ENCODE measurements at places on chromosomes 16 and 17.

DNA sequence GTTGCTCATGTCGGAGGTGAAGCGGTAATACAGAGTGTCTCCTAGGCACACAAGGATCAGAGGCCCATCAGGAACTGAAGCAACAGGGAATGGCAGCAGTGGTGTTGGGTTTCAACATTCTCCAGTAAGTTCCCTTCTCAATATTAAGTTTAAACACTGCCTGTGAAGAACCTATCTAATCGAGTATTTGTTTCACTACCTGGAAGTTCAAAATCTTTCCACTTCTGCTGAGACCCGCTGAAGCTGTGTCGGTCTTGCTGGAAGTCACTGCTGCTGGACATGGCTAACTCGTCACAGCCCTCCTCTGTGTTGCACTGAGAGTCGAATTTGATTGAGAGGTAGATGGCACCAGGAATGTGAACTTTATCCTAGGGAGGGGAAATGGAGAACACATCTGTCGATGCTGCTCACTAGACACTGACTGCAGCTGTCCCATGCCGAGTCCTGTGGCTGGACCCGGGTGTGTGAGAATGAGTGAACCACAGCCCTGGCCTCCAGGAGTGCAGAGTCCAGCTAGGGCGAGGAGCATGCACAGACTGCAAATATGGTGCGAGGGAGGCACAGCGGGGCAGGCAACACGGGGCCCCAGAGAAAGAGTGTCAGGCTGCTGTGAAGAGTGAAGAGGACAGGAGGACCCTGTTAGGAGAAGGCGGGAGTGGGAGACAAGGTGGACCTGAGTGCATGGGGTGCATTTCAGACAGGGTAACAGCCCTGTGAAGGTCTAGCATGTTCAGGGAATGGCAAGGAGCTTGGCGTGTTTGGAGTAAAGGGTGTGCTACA, 50.1 kb upstream of the ATP2A3 start:
- no peak for DNase-seq

DNA sequence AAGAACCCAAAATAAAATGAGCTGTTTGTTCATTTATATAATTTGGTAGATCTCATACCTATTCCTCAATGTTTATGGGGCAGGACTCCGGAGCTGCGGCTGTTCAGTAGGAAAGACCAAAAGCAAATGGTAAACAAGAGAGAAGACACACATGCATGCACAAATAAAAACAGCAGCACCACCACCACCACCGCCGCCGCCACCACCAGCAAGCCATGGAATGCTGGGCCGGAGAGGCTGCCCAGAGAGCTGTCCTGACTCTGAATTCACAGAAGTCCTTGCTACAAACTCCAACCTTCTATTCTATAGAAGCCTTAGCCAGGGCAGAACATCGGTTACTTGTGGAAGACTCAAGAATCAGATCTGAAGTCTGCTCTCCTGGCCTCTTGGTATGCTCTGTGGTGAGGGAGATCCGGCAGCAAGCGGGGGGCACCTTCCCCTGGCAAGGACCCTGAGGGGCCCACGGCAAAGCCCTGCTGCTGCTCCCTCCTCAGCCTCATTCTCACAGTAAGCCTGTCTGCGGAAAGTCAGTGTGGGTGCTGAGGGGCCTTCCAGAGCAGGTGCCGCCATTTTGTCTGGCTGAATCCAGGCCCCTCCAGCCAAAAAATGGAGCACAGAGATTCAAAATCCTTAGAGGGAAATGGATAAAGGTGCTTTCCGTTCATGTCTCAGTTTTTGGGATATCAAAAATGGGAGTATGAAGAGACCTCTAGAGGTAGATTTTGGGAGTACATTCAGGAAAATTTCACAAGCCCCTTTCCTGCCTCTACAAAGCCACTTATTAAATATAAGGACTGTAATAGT, 6.4 kb upstream of the FOXJ1 start:
- DNase-seq = no peak

DNA sequence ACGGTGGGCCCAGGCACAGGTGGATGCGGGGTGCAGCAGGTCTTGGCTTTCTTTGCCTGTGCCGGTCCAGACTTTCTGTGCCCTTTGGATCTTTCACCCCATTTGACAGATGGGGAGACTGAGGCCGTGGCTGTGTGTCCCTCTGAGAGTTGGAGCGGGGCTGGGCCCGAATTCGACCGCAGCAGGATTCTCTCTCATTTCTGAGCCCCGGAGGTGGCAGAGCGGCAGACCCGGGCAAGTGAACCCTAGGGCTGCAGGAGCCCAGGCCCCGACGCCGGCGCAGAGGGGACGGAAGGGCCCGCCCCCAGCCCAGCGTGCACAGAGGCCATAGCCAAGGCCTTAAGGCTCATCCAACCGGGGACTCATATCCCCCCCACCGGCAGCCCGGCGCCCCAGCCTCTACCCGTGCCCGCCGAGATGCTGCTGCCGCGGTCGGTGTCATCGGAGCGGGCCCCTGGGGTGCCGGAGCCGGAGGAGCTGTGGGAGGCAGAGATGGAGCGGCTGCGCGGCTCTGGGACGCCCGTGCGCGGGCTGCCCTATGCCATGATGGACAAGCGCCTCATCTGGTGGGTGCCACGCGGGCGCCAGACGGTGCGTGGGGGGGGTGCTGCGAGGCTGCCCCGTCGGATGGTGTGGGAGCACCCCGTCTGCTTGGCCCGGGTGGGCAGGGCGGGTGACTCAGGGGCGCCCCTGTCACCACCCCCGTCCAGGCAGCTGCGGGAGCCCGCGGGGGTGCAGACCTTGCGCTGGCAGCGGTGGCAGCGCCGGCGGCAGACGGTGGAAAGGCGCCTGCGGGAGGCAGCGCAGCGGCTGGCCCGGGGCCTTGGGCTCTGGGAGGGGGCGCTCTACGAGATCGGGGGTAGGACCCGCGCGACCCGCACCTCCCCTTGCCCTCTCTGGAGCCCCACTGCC, 857 bp downstream of the TMC8 start:
- DNase-seq = peak; percentile 43

DNA sequence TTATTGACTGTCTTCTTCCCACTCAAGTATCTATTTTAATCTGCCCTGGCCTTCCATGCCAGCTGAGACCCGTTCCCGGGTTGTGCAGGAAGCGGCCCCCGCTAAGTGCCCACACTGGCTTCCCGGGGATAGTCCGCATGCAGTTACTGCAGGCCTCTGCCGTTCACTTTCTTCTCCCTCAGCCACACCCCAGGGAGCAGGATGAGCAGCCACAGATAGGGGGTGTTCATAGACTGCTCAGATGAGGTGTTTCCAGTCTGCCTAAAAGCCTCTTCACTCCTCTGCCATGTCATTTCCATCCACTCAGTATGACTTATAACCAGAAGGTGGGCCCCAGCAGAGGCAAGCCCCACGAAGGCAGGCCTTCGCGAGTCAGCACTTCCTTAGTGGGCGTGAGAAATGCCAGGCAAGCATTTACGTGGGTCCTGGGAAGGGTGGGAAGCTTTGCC, 7.7 kb downstream of the MED9 start:
- DNase-seq = no peak

- no peak for DNase-seq
Measured at GRCh38 chr16:88804552-88805339, 1.2 kb downstream of the CDT1 start.

DNA sequence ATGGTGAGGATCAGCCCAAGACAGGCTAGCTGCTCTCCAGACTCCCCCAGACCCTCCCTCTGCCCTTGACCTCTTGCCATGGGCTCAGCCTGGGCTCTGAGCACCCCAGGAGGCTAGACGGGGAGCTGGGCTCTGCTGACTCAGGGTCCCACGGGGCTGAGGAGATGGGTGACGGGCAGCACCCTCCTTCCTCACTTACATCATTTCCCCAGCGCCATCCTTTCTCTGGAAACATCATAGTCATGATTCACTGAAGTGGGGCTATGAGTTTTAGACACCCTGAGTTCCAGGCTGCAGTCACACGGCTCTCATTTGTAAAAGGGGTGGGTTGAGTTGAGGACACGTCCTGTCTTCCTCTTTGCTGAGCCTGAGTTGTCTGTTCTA, 3.0 kb upstream of the ITGAX start:
- DNase-seq = no peak

DNA sequence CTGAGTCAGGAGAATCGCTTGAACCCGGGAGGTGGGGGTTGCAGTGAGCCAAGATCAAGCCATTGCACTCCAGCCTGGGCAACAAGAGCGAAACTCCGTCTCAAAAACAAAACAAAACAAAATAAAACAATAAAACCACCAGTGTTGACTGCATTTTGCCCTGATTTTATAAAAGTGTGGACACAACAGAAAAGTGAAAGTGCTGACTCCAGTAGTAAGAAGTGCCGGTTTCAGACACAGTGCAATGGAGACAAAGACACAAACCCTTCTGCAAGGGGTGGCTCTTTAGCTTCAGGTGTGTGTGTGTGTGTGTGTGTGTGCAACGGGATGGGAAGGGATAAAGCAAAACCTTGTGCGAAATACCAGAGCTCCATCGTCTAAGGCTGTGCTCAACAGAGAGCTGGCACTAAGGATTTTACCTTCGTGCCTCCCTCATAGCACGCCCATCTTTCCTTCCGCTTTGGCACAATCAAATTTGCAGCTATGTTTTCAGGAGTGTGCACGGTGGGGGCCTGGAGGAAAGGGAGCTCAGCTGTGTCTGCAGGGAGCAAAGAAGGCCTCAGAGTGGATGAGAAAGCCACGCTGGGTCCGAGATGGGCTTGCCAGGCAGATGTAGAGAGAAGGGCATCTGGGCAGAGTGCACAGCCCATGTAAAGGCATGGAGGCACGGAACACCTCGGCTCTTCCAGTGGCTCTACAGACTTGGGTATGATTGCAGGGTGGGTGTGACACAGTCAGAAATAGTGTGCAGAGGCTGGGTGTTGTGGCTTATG, 15.5 kb downstream of the MXRA7 start:
- no peak for DNase-seq

DNA sequence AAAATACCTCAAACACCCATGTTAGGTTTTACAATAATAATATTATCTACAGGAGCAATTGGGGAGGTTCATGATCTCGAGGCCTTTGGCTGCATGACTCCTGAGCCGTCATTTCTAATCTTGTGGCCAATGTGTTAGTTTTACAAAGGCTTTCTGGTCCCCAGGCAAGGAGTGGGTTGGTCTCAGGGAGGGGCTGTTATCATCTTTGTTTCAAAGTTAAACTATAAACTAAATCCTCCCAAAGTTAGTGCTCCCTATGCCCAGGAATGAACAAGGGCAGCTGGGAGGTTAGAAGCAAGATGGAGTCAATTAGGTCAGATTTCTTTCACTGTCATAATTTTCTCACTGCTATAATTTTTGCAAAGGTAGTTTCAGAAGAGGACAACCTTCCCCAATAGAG, 9.1 kb upstream of the CCL5 start:
- DNase-seq = no peak

- no peak for DNase-seq
Measured at GRCh38 chr16:5504064-5504781, 406.6 kb upstream of the EEF2KMT start.

DNA sequence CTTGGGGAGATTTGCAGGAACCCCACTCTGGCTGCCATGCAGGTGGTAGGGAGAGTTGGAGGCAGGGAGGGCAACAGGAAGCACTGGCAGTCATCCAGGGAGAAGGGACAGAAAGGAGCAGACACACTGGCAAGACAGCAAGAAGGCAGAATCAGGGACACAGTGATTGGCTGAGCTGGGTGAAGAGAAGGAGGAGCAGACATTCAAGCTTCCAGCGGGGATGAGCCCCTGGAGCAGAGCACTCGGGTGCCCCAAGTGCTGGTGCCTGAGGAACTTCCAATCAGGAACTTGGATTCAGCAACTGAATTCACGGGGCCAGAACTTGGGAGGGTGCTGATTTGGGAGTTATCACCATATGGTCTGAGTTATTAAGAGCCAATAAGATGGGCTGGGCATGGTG, 6.3 kb upstream of the ITGA3 start:
- no peak for DNase-seq

GRCh38 chr17:80720610-80721577, 176.3 kb downstream of the RPTOR start:
- peak; percentile 43 for DNase-seq

GRCh38 chr16:74888232-74888862, 96.6 kb downstream of the WDR59 start:
- peak; percentile 35 for DNase-seq

DNA sequence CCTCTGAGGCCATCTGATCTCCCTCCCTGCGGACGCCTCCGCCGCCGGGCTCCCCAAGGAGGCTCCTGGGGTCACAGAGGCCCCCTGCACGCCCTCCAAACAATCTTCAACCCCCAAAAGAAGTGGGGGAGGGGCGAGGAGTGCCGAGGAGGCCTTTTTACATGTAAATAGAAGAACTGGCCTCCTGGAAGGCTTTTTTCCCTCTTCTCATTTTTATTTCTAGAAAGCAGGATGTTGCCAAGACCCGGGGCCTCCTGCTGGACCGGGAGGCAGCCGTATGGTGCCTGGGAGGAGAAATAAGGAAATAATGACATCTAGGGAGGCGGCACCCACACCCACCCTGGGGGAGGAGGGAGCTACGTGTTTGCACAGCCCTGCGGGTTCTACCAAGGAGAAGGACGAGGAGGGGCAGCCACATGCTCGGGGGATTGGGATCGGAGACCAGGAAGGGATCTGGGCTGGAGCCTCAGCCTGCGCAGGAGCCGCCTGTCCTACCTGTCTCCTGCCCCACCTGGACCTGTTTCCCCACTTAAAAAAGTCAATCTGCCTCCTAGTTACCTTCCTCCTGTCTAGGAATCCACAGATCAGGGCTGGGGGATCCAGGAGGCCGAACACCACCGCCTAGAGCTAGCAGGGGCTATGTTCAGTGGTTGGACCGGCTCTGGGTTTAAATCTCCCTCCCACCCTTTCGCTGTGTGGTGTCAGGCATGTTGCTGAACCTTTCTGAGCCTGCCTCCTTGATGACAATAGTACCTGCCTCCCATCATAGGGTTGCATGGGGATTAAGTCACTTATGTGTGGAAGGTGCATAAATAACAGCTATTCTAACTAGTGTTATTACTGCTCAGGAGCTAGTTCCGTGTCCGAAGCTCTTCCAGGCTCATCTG, 175.7 kb upstream of the GSE1 start:
- DNase-seq = no peak

- DNase-seq = no peak
Measured at GRCh38 chr16:4002121-4002520, 114.1 kb downstream of the ADCY9 start.

GRCh38 chr16:28188085-28188916, 23.5 kb downstream of the XPO6 start:
- DNase-seq = no peak

- DNase-seq = no peak
Measured at GRCh38 chr17:12180644-12181261, 160.1 kb downstream of the MAP2K4 start.

DNA sequence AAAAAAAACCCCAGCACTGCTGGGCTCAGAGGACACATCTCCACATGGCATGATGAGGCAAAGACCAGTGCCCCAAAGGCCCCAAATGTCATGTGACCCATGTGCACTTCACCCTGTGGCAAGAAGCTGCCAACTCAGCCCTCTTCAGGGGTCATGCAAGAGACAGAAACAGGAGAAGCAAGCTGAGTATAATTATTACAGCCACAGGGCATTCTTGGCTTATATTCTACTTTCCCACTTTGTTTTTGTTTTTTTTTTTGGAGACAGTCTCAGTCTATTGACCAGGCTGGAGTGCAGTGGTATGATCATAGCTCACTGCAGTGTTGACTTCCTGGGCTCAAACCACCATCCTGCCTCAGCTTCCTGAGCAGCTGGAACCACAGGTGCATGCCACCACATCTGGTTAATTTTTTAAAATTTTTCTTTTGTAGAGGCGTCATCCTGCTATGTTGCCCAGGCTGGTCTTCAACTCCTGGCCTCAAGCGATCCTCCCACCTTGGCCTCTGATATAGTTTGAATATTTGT, 32.7 kb upstream of the LITAF start:
- peak; percentile 11 for DNase-seq
